SK-MEL-5 (cell line): ENCODE measurements at places on chromosomes 1 and 21. TPM values are rescaled to one million over a fixed set of nuclear protein-coding genes. Genes with fewer than 3 reads are reported as not detected.

DNA sequence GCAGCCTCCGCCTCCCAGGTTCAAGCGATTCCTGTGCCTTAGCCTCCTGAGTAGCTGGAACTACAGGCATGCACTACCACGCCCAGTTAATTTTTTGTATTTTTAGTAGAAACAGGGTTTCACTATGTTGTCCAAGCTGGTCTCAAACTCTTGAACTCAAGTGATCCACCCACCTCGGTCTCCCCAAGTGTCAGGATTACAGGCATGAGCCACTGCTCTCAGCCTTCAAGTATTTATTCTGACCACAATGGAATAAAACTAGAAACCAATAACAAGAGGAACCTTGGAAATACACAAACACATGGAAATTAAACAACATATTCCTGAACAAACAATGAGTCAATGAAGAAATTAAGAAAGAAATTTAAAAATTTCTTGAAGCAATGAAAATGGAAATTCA, 32.7 kb upstream of the DR1 start:
- no peak for DNase-seq

The ITLN1 gene
- not detected in 2 replicates for total RNA-seq

DNA sequence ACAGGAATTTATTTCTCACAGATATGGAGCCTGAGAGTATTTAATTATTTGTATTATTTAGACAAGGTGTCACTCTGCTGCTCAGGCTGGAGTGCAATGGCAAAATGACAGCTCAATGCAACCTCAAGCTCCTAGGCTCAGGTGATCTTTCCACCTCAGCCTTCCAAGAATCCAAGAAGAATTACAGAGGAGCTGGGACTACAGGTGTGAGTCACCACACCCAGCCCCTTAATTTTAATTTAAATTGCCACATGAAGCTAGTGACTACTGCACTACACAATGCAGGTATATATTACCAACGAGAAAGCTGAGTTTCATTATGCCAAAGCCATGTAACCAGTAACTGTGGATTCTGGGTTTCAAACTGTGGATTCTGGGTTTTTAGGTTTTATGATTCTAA, 2.1 kb downstream of the KHDC4 start:
- DNase-seq, result no peak

GRCh38 chr21:16406355-16406754, 676.6 kb downstream of the USP25 start:
- no peak for DNase-seq

GRCh38 chr1:93324486-93325464, 20.9 kb upstream of the DR1 start:
- no peak for DNase-seq

GRCh38 chr1:77382366-77382765, 100.5 kb downstream of the AK5 start:
- DNase-seq, result no peak

- DNase-seq, result no peak
Measured at GRCh38 chr1:63592536-63593302, 492 bp upstream of the PGM1 start.

GRCh38 chr1:162417650-162418049, 5.7 kb upstream of the SH2D1B start:
- no peak for DNase-seq

- no peak for DNase-seq
Measured at GRCh38 chr1:167562702-167563101, 9.1 kb upstream of the CREG1 start.

The LPAR3 gene
- total RNA-seq, result 0.82 and 1.3 TPM in 2 replicates

GRCh38 chr1:43520100-43520778, 10.4 kb upstream of the PTPRF start:
- no peak for DNase-seq

DNA sequence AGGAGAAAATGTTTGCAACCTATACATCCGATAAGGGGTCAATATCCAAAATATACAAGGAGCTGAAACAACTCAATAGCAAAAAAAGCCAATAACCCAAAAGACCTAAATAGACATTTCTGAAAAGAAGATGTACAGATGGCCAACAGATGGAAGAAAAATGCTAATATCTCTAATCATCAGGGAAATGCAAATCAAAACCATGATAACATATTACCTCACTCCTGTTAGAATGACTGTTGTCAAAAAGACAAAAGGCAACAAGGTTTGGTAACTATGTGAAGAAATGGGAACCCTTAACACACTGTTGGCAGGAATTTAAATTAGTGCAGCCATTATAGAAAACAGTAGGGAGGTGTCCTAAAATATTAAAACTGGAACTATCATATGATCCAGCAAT, 74.7 kb downstream of the LEPR start:
- DNase-seq, result no peak

GRCh38 chr21:15850645-15851044, 120.9 kb downstream of the USP25 start:
- no peak for DNase-seq

- DNase-seq, result no peak
Measured at GRCh38 chr1:228198977-228199590, 8.8 kb upstream of the OBSCN start.

The SLAMF7 gene
- 7.9 TPM in 2 replicates for total RNA-seq
